ENCODE measurements at places on chromosomes 4 and X. TPM values are rescaled to one million over a fixed set of nuclear protein-coding genes. Genes with fewer than 3 reads are reported as not detected.

The PLP1 gene
- total RNA-seq, result 326 TPM

The SPANXN4 gene
- not detected for total RNA-seq

The OTUD6A gene
- not detected for total RNA-seq

The PNMA6F gene
- not detected for total RNA-seq

The HPGDS gene
- total RNA-seq, result not detected

The USP17L15 gene
- total RNA-seq, result not detected

The FAM241A gene
- total RNA-seq, result 4.8 TPM

The PRKG2 gene
- total RNA-seq, result 0.30 TPM

The GUF1 gene
- 15.3 TPM for total RNA-seq

The VCX3A gene
- total RNA-seq, result not detected

The RASL11B gene
- total RNA-seq, result 2.4 TPM

The NKX6-1 gene
- not detected for total RNA-seq

The TMPRSS11F gene
- not detected for total RNA-seq

The GABRB1 gene
- total RNA-seq, result not detected

The ZDHHC9 gene
- total RNA-seq, result 19.2 TPM

The UGT2A3 gene
- total RNA-seq, result not detected

The ITGB1BP2 gene
- total RNA-seq, result 10.5 TPM

The DEFB131A gene
- not detected for total RNA-seq

The SLC4A4 gene
- total RNA-seq, result 5.0 TPM

The BGN gene
- total RNA-seq, result 25.6 TPM

The TLR6 gene
- 4.2 TPM for total RNA-seq

The GAB1 gene
- 50.7 TPM for total RNA-seq

The P2RY8 gene
- total RNA-seq, result 0.84 TPM

The MAGEE1 gene
- 2.7 TPM for total RNA-seq

The GLRA3 gene
- total RNA-seq, result not detected

The TLR10 gene
- total RNA-seq, result under 0.01 TPM

The AFAP1 gene
- total RNA-seq, result 34.9 TPM

The FRMD7 gene
- total RNA-seq, result not detected

The RADX gene
- total RNA-seq, result 5.2 TPM

The PPEF2 gene
- total RNA-seq, result not detected

The P2RY4 gene
- total RNA-seq, result 3.9 TPM

The ADH7 gene
- not detected for total RNA-seq

The HS3ST1 gene
- total RNA-seq, result 2.7 TPM

The TMEM31 gene
- total RNA-seq, result not detected

The CT45A5 gene
- not detected for total RNA-seq

The HSFX2 gene
- not detected for total RNA-seq

The FATE1 gene
- not detected for total RNA-seq

The MAEA gene
- 66.2 TPM for total RNA-seq

The DTHD1 gene
- 0.20 TPM for total RNA-seq

The TIGD4 gene
- 1.9 TPM for total RNA-seq

The NIPAL1 gene
- 1.7 TPM for total RNA-seq

The GPRIN3 gene
- total RNA-seq, result 5.2 TPM

All from tibial nerve (tissue), 4 donors.